ENCODE measurements at places on chromosomes 5 and 9.

DNA sequence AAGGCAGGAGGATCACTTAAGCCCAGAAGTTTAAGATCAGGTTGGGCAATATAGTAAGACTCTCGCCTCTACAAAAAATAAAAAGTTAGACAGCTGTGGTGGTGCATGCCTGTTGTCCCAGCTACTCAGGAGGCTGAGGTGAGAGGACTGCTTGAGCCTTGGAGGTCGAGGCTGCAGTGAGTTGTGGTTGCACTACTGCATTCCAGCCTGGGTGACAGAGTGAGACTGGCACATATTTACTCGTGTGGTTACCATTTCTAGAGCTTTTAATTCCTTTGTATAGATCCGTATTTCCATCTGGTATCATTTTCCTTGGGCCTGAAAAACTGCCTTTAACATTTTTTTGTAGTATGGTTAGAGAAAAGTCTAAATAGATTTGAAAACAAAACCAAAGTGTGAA lies 7.8 kb downstream of the IL6ST start:
- no peak for DNase-seq

DNA sequence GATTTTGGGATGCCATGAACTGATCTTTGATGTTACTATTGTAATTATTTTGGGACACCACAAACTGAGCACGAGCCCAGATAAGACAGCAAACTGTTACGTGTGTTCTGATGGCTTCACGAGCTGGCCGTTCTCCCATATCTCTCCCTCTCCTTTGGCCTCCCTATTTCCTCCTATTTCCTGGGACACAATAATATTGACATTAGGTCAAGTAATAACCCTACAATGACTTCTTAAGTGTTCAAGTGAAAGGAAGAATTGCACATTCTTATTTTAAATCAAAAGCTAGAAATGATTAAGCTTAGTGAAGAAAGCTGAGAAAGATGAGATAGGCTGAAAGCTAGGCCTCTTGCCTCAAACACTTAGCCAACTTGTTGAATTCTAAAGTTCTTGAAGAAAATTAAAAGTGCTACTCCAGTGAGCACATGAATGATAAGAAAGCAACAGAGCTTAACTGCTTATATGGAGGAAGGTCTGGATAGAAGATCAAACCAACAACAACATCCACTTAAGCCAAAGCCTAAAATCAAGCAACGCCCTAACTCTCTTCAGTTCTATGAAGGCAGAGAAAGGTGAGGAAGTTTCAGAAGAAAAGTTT lies 247.1 kb downstream of the LRRC70 start:
- DNase-seq = no peak

- DNase-seq = no peak
These were observed 428.4 kb downstream of the KDM4C start for GRCh38 chr9:7186175-7186574.

GRCh38 chr5:76209297-76209696 lies 126.1 kb downstream of the SV2C start:
- no peak for DNase-seq

GRCh38 chr9:33106372-33106771 lies 29.9 kb upstream of the SMU1 start:
- DNase-seq = no peak

DNA sequence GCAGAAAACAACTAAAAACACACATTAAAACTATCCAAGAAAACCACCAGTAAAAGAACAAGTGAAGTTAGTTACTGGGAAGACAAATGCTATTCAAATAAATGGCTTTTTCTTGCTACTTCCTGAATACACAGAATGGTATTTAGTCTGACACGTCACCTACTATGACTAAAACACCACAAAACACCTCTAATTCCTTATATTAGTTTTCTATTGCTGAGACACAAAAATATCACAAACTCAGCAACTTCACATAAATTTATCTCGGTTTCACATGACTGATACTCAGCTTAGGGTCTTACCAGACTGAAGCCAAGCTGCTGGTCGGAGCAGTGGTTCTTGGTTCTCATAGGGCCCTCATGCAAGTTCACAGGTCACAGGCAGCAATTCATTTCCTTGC lies 5.4 kb downstream of the DMAC1 start:
- no peak for DNase-seq

DNA sequence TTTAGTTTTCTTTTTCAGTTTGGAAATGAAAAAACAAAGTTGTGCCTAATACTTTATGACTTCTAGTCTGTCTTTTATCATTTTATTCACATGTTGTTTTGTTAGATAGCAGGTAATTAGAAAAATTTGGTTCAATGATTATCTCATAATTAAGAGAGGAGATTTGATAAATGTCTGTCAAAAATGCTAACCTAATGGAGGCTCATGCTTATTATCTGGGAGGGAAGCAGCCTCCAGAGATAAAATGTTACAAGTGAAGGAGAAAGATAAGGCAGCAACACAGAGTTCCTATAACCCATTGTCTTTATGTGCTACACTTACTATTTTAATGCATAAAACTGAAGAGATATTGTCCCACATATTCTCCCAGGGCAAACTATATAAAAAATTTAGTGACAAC lies 53.5 kb downstream of the SLC27A6 start:
- no peak for DNase-seq

DNA sequence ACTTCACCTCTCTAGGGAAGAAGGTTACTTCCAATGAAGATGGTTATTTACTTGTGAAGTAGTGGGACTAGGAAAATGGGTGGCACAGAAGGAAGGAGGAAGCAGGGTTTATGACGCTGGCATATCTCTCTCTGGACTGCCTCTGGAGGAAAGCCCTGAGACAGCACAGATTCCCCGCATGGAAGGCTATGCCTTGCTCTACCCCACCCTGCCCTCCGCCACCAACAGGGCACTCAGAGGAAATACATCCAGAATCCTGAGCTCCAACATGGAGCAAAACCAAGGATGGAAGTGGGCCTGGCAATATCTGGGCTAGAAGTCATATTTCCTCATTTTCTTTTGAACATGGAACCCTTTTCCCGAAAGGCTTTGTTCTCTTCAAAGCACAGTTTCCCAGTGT lies 346.9 kb downstream of the ZSWIM6 start:
- DNase-seq = no peak

DNA sequence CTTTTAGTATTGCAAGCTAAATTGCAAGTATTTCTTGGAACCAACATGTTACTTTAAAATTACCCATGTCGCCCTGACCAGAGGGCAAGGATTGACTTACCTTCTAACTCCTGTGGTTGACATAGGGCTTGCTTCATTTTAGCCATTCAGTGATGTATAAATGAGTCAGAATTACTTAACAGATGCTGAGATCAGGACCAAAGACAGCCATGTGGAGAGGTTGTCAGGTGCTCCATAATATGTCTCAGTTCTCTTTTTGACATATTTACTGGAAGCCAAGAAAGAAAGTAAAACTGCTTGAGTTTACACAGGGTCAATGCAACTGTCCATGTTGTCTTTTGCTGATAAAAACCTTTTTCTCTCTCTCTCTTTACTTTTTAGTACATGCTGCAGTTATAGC lies 33.2 kb downstream of the F2RL2 start:
- no peak for DNase-seq

DNA sequence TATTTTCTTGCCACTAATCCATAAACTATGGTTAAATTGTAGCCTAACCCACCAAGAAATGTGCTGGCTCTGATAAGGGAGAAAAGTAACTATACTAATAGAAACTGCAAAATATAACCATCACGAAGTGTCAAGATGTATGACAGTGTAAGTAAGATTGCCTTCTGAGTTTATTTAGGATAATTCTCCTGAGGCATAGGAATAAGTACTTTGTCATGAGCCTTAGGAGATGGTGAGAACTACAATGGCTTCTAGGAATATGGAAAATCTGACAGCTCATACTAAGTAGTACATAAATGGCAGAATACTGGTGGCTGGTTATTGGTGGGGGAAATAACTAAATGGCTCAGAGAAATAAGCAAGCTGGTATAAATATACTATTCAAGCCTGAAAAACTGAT lies 543.9 kb downstream of the PRR16 start:
- no peak for DNase-seq

DNA sequence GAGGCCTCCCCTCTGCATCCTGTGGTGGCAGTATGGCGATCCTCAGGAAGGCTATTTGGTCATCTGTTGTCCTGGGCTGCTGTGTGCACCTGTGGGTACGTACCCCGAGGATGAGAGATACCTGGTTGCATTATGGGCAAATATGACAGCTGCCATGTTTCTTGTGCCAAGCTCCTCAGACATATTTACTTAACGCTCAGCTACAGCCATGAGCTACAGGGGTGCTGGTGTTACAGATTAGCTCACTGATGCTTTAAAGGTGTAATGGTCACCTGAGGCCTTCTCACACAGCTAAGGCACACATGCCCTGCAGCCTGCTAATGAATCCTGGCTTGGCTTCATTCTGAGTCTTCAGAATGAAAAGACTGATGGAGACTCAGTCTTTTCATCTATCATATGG lies 12.0 kb downstream of the NDST1 start:
- DNase-seq = no peak

DNA sequence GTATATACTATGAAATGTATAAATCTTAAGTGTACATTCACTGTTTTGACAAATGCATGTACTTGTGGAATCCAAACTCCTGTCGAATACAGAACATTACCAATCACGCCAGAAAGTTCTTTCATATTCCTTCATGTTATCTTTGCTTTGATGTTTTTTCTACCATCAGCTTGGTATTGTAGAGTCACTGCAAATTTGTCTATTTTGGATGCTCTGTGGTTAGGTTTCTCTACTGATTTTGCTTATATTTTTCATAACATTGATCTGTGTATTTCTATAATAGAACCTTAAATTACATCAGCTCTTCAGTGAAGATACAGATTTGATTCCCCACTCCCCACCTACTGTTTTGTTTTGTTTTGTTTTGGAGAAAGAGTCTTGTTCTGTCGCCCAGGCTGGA lies 30.8 kb downstream of the HABP4 start:
- DNase-seq = no peak

- no peak for DNase-seq
These were observed 36.6 kb upstream of the MIER3 start for GRCh38 chr5:56988490-56988889.

DNA sequence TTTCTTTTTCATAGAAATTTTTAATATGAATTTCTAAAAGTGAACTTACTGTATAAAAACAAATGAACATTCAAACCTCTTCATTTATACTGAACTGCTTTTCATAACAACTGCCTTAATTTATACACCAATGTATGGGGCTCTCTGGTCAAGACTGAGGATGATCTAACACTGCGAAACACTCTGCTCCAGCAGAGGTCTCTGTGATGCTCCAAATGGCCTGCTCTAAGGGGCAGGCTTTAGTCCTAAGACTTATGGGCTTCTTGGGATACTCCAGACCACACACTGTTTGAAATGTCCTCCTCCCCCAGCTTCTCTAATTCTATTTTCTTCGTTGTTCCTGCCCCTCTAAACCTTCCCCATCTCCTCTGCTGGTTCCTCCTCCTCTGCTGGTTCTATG lies 58.5 kb downstream of the LIFR start:
- no peak for DNase-seq

GRCh38 chr5:5887833-5888232 lies 465.4 kb downstream of the ICE1 start:
- DNase-seq = no peak

- no peak for DNase-seq
These were observed 15.3 kb downstream of the NCS1 start for GRCh38 chr9:130187523-130187846.

GRCh38 chr5:165028356-165028755 lies 1522.9 kb downstream of the MAT2B start:
- DNase-seq = no peak

GRCh38 chr5:110112348-110112747 lies 422.6 kb downstream of the MAN2A1 start:
- no peak for DNase-seq

GRCh38 chr9:84413301-84413700 lies 72.7 kb upstream of the SLC28A3 start:
- no peak for DNase-seq

DNA sequence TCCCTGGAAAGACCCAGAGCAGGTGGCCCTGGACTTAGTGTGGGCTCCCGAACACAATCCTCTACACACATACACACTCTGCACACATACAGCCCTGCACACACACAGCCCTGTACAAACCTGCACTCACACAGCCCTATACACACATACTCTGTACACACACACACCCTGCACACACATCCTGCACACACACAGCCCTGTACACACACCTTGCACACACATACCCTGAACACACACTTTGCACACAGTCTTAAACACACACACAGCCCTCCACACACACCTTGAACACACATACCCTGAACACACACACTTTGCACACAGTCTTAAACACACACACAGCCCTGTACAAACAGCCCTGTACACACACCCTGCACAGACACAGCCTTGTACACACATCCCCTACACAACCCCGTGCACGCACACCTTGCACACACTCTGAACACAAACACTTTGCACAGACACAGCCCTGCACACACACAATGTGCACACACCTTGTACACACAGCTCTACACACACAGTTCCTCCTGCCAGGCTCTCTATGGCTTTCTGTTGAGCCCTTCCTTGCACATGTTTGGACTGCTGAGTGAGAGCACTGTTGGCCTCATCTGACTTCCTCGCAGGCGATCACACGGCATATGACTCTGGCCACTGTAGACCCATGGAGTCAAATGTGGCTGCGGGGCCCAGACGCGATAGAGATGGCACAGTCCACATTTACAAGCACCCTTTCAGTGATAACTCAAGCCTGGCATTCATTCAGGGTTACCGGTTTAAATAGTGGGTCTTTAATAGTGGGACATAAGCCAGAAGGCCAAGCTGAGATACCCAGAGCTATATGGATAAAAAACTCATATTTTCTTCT lies 245.7 kb upstream of the IRX1 start:
- no peak for DNase-seq

- no peak for DNase-seq
These were observed 36.4 kb upstream of the ADAMTSL1 start for GRCh38 chr9:18437315-18438201.

- no peak for DNase-seq
These were observed 201.3 kb downstream of the HSD17B3 start for GRCh38 chr9:96100385-96101300.

DNA sequence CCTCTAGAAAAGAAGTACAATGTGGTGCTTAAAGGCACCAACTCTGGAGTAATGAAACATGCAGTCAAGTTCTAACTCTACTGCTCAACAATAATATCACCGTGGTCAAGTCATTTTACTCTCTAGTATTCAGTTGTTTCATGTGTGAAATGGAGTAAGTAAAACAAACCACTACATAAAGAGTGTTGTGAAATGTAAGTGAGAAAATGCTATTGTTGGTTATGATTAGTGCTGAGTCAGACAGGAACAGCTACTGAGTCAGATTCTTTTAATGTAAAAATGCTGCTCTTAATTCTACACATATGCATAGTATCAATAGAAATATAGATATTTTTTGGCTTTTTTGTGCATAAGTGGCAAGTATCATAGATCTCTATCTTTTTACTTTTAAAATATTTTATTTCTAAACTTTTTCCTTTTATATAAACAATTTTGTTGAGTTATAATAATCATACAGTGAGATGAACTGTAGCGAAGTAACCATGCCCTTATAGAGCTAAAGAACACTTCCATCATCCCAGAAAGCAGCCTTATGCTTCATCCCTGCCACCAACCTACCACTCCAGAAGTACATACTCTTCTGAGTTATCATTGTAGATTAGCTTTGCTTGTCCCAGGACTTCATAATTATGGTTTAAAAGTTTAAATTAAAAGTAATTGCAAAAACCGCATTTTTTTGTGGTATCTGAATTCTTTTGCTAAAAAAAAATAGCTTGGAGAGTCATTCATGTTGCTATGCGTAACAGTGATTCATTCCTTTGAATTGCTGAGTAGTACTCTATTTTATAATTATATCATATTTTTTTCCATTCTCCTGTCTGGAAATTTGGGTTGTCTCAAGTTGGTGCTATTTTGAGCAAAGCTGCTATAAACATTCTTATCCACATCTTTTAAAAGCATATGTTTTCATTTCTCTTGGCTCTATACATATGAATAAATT lies 548.2 kb upstream of the CLINT1 start:
- no peak for DNase-seq

GRCh38 chr5:180464603-180464970 lies 29.6 kb upstream of the CNOT6 start:
- no peak for DNase-seq
